ENCODE measurements at places on chromosomes 5 and 9.

DNA sequence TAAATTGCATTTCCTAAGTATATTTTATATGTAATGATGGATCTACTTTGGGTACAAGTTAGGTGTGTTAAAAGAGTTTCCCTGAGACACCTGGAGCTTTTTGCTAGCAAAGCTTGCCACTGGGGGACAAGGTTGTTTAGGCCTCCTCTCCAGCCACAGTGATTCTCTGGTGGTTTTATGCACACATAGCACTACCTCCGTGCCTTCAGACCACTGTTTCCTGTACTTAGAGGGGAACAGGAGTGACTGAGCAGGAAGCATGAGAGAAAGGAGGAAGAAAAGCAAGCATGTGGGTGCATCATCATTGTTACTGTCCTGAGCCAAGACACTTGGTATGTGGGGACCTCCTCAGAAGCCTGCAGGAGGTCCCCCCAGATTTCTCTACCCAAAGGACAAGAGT lies 272.1 kb downstream of the RASEF start:
- no peak for DNase-seq

- no peak for DNase-seq
Measured at GRCh38 chr5:126954981-126955380, 75.4 kb downstream of the MARCHF3 start.

- DNase-seq, result peak; percentile 13
Measured at GRCh38 chr5:56142614-56143372, 90.3 kb downstream of the ANKRD55 start.

DNA sequence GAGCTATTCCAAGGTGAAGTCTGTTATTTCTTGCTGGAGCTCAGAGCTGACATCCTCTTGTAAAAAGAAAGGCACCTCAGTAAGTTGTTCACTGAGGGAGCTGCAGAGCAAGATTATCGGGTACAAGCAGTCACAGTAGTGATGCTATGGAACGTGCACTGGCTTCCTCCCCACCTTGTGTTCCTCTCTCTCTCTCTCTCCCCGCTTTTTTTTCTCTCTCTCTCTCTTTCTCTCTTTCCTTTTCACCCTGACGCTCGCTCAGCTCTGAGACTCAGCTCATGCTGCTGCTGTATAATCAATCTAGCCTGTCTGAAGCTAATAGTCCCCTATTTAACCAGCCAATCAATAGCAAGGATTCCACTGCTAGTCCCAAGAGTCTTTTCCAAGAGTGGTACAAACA lies 587.6 kb upstream of the CDH18 start:
- DNase-seq, result no peak

GRCh38 chr5:68243251-68243650 lies 27.7 kb downstream of the PIK3R1 start:
- DNase-seq, result no peak

- DNase-seq, result no peak
Measured at GRCh38 chr5:14700478-14701436, 36.2 kb downstream of the OTULIN start.

DNA sequence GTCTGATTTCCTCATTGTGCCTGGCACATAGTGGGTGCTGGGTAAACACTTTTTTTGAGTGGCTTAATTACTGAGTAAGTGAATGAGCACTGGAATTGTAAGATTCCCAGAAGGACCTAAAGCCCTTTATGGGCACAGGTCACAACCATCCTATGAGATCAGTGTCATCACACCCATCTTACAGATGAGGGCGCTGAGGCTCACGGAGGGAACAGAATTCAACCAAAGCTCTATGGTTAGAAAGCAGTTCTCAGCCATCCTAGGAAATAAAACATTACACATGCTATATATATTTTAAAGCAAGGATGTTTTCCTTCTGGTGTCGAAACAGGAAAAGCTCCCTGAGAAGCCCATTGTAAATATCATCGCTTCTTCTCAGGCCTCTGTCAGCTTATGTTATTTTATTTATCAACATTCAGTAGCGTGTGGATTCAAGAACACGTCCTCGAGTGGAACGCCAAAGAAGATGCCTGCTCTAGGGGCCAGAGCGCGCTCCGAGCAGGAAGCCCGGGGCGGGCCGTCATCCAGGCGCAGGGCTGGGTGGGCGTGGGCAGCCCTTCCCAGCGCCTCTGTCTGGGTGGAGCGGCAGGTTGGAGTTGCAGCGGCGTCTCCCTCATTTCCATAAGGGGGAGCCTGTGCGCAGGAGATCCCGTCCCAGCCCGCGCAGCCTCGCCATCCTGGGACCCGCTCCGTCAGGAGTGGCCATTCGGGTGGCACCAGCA lies 155.8 kb upstream of the SMIM23 start:
- no peak for DNase-seq

DNA sequence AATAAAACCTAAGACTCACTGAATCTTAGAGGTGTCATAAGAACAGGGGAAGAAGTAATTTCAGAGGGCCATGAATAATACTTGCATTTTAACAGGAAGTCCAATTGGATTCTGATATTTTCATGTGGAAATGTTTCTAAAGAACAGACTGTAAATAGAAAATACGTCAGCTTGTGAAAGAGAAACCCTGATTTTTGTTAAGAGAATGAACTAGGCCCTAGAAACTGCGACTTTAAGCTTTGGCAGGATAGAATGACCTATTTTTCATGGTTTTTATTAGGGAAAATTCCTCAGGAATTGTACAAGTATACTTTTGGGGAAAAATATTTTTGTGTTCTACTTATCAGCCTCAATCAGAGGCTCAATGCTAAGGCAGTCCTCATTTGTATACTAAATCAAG lies 215.5 kb upstream of the ACTBL2 start:
- no peak for DNase-seq

DNA sequence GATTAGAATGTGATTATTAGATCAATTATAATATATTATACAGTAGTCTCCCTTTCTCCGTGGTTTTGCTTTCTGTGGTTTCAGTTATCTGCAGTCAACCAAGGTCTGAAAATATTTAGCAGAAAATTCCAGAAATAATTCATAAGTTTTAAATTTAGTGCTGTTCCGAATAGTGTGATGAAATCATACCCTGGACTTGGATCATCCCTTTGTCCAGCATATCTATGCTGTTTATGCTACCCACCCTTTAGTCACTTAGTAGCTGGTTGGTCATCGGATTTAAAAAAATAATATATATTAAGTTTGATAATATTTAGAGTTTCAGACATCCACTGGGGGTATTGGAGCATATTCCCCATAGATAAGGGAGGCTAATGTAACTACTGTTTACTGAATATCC lies 19.6 kb downstream of the RMI1 start:
- DNase-seq, result no peak

GRCh38 chr9:131994364-131995125 lies 85.1 kb downstream of the MED27 start:
- no peak for DNase-seq

- DNase-seq, result no peak
Measured at GRCh38 chr5:73213566-73213998, 40.6 kb downstream of the TMEM174 start.

GRCh38 chr5:134995850-134996402 lies 28.2 kb downstream of the CATSPER3 start:
- no peak for DNase-seq

DNA sequence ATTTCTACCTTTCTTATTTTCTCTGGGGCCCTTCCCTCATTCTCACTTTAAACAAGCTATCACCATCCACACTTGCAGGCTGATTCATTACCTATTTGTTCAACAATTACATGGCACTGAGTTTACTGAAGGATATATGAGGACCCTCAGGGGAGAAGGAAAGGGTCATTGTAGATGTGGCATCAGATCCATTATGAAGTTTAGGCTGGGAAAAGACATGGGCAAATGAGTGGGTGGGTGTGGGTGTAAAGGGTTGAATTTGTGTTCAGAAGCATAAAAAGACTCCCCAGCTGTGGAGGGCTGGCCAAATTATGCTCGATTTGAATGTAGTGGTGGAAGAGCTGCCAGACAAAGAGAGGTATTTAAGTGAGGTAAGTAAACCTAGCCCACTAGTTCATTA lies 55.9 kb upstream of the MTAP start:
- no peak for DNase-seq

DNA sequence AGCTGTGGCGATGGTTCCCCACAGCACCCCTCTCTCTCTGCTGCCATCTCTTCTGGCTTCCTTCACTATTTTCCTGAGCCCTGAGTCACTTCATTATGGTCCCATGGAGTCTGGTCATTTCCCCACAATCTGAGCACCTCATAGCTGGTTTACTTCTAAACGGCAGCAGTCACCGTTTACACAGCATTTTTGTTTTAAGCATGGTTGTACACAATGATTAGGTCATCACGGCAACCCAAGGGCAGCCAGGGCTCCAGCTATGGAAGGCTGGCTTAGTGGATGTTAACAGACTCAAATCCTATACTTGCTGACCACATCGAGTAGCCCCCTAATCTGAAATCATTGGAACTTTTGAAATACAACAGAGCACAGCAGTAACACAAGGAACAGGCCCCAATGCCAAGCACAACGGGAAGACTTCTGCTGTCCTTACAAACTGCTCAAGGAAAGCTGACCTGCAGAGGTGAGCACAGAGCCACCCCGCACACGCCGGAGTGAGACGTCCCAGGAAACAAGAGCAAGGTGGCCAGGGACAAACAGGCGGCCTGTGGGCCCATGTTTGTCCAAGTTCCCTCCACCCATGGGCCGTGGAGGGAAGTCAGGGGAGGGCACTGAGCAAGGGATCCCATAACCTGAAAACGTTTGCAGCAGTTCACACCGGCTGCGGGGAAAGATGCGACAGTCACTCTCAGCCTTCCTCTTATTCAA lies 22.9 kb downstream of the CAMSAP1 start:
- DNase-seq, result no peak

- DNase-seq, result no peak
Measured at GRCh38 chr5:14057289-14057688, 85.9 kb upstream of the TRIO start.

DNA sequence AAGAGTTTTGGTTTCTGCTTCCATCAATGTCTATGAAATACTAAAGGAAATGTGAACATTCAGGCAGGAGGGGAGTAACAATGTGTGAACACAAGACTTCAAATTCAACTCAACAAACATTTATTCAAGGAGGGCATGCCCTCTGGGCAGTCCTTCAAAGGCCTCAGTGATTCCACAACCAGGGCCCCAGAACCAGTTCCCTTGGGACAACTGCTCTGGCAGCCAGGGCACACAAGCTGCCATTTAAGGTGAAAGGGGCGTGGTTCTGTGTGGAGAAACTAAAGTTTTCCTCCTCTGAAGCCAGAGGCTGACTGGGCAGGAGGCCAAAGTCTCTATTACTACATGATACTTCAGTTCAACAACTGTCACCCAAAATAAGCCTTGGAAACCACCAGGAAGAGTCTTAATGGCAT lies 3.2 kb downstream of the RBM18 start:
- DNase-seq, result peak; percentile 66

- no peak for DNase-seq
Measured at GRCh38 chr5:110267714-110268113, 458.8 kb downstream of the TMEM232 start.

DNA sequence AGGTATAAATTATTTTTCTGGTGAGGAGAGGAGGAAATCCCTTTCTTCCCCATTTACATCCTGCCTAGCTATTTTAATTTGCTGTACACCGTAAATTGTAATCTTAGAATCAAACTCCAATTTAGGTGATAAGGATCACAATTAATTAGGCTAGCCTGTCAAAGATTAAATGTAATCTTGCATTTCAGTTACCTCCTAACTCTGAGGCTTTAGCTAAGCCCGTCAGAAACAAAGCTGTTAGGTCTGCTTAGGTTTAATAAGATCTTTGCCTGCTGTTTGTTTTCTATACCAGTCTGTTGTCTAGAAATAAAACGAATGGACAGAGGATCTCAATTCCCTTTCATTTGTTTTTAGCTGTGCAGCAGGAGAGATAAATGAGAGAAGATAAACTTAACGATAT lies 51.5 kb downstream of the PIK3R1 start:
- DNase-seq, result no peak

GRCh38 chr5:37873988-37874387 lies 34.1 kb upstream of the GDNF start:
- DNase-seq, result no peak

DNA sequence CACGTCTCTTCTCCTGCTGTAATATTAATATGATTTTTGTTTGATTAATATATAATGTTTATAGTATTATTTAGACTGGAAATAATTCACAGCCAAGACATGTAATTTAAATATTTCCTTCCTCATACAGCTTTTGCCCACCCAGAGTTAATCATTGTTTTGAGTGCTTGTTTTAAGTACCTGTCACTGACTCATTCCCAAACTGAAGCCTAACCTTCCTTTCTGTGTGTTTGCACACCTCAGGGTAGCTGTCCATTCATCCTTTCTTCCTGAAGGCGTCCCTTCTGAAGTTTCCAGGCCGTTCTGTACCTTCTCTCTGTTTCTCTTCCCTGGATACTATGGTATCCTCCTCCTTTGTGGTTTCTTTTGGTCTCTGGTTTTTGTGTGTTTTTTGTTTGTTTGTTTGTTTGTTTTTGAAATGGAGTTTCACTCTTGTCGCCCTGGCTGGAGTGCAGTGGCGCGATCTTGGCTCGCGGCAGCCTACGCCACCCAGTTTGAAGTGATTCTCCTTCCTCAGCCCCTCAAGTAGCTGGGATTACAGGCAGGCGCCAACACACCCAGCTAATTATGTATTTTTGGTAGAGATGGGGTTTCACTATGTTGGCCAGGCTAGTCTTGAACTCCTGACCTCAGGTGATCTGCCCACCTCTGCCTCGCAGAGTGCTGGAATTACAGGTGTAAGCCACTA lies 312.4 kb downstream of the DOCK8 start:
- no peak for DNase-seq
